ENCODE measurements at places on chromosomes 6 and 20.

DNA sequence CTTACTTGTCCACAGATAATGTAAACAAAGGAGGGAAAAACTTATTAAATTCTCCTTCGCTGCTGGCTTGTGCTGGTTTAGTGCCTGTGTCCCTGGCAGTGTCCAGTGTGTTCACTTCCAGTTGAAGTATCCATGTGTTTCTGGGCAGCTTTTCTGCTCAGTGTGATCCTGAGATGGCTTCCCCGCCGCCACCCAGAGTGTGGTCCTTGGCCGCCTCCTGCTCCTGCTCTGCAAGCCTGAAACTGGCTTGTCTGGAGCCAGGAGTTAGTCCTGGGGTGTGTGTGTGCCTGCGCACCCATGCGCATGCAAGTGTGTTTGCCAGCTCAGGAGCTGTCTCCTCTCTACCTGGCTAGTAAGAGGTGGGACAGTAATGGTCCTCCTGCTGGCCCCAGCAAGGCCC, 7.2 kb downstream of the BTBD3 start:
- H3K36me3 ChIP-seq, result no peaks in the 10 kb centered on the region
- no peak for DNase-seq
- H3K4me3 ChIP-seq, result no peak overlapping the region
- H3K27ac ChIP-seq, result no peak overlapping the region

- no peaks in the 10 kb centered on the region for H3K27me3 ChIP-seq
- H3K27ac ChIP-seq, result peak overlapping the region; percentile 71
- H3K36me3 ChIP-seq, result no peaks in the 10 kb centered on the region
- H3K4me1 ChIP-seq, result no peaks in the 10 kb centered on the region
Observed at GRCh38 chr6:169190970-169191369, 62.7 kb downstream of the THBS2 start.

- H3K4me3 ChIP-seq, result no peak overlapping the region
- H3K36me3 ChIP-seq, result no peaks in the 10 kb centered on the region
- no peak overlapping the region for H3K27ac ChIP-seq
- DNase-seq, result no peak
- H3K27me3 ChIP-seq, result no peaks in the 10 kb centered on the region
- peaks cover 7% of the 10 kb centered on the region for H3K4me1 ChIP-seq
Observed at GRCh38 chr20:6696001-6696400, 71.5 kb upstream of the BMP2 start.

DNA sequence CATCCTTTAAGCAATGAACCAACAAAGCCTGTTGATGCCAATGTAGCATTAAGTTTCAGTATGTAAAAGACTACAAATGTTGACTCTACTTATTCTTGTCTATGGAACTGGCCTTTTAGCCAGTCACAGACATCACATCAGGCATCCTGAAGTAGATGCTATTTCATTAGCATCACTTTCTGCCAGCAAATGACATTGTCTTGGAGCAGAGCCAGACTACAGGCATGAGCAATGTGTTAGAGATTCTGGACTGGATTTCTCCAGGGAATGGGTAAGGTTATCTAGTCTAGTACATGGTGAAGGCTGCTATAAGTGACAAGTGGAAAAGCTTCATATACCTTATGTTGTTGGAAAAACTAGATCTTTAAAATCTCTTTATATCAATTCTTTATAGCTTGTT, 142.9 kb downstream of the ADGRB3 start:
- peak; percentile 33 for DNase-seq
- H3K27ac ChIP-seq, result no peak overlapping the region
- H3K4me1 ChIP-seq, result no peaks in the 10 kb centered on the region
- no peaks in the 10 kb centered on the region for H3K27me3 ChIP-seq
- no peak overlapping the region for H3K4me3 ChIP-seq
- no peaks in the 10 kb centered on the region for H3K36me3 ChIP-seq

DNA sequence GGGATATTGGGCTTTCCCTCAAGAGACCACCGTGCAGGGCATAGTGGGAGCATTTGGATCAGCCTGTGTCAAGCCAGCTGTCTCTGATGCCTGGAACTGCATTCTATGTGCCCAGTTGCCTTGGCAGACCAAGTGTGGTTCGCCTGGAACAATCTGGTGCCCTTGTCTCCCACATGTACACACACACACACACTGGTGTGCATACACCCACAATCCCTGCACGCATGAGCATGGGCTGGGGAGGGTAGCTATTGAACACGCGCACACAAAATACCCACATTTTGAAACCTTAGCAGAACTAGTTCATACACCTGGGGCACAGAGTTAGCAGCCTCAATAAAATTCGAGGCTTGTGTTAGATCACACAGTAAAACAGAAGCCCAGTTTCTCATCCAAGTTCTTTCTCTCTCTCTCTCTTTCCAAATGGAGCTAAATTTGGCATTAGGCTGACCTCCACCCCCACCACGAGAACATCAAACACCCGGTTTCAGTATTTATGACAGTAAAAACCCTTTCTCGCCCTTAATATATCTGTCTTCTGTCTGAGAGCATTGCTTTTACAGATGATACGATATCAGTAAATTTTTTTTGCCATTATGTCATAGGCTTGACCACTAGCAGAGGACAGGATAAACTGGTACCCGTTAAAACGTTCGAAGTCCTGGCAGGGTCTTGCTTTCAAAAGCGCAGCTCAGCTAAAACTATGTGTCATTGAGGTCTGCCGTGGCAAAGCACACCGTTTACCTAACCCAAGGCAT, 18.2 kb upstream of the NFATC2 start:
- H3K4me3 ChIP-seq, result no peak overlapping the region
- H3K27me3 ChIP-seq, result peaks cover 21% of the 10 kb centered on the region
- H3K4me1 ChIP-seq, result peaks cover 17% of the 10 kb centered on the region
- H3K27ac ChIP-seq, result no peak overlapping the region
- no peak for DNase-seq

DNA sequence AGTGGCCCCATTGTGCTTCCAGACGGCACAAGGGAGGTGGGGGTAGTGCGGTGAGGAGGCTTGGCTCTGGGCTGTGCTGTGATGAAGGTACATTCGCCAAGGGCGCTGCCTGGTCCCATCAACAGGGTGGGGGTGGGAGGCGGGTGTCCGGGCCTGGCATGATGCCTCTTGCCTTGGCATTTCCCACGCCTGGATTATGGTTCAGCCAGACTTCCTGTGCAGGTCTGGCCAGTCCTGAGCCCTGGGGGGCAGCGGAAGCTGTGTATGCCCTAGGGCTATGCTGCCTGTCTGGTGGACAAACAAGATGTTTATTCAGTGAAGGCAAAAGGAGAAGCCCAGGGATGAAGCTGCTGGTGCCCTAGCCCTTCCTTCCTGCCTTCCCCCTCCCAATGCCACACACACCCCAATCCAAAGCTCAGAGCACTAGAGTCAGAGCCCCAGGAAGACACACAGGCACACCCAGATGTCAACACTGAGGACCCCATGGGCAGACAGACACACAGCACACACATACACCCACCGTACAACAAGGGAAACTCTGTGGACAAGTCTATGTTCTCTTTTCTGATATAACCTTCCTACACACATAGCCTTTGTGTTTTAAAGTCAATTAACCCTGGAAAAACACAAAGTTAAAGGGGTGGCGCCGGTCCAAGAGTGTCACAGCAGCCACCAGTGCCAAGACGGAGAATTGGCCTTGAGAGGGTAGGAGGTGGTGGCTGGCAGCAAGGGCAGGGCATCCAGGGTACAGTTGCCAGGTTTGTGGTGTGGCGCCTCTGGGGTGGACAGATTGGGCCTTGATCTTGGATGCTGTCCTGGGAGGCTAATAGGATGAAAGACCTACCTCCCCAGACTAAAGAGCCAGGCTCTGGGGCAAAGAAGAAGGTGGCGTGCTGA, 54.7 kb upstream of the SAYSD1 start:
- no peak overlapping the region for H3K4me3 ChIP-seq
- peak; percentile 58 for DNase-seq
- H3K27ac ChIP-seq, result no peak overlapping the region
- H3K4me1 ChIP-seq, result no peaks in the 10 kb centered on the region
- H3K36me3 ChIP-seq, result no peaks in the 10 kb centered on the region

DNA sequence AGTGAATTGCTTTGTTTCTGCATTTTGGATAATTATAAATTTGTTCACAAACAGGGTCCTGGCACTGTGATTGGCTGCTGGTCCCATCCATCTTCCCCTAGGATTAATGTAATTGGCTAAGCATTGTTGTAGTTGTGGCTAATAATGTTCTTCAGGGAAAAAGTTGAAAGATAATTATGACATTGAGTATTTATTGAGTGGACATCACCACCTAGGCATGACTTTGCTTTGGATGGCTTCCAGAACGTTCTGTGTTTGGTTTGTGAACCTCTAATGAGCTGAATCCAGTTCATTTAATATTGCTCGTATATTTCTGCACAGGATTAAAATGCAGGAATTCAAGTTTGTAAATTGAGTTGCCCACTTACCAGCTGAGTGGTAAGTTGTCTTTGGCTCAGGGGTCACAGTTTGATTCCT, 55.1 kb downstream of the ARID1B start:
- no peaks in the 10 kb centered on the region for H3K27me3 ChIP-seq
- peaks cover 13% of the 10 kb centered on the region for H3K4me1 ChIP-seq
- no peaks in the 10 kb centered on the region for H3K36me3 ChIP-seq
- H3K4me3 ChIP-seq, result no peak overlapping the region
- peak overlapping the region; percentile 19 for H3K27ac ChIP-seq
- peak; percentile 38 for DNase-seq

- no peaks in the 10 kb centered on the region for H3K27me3 ChIP-seq
- peak; percentile 46 for DNase-seq
- H3K4me1 ChIP-seq, result peaks cover 18% of the 10 kb centered on the region
- H3K36me3 ChIP-seq, result no peaks in the 10 kb centered on the region
- peak overlapping the region; percentile 85 for H3K27ac ChIP-seq
Observed at GRCh38 chr20:60254901-60255411, 296.7 kb downstream of the CDH26 start.

- H3K36me3 ChIP-seq, result no peaks in the 10 kb centered on the region
- no peaks in the 10 kb centered on the region for H3K27me3 ChIP-seq
- DNase-seq, result no peak
Observed at GRCh38 chr6:158445426-158446085, 114.3 kb upstream of the TMEM181 start.

GRCh38 chr20:34956041-34956458, 382 bp downstream of the MYH7B start:
- H3K27me3 ChIP-seq, result no peaks in the 10 kb centered on the region
- no peak for DNase-seq
- H3K27ac ChIP-seq, result peak overlapping the region; percentile 92
- no peaks in the 10 kb centered on the region for H3K4me1 ChIP-seq
- peaks cover 6% of the 10 kb centered on the region for H3K36me3 ChIP-seq

- no peaks in the 10 kb centered on the region for H3K27me3 ChIP-seq
- H3K36me3 ChIP-seq, result no peaks in the 10 kb centered on the region
- no peak for DNase-seq
- no peaks in the 10 kb centered on the region for H3K4me1 ChIP-seq
Observed at GRCh38 chr20:13510837-13511488, 127.8 kb downstream of the TASP1 start.

DNA sequence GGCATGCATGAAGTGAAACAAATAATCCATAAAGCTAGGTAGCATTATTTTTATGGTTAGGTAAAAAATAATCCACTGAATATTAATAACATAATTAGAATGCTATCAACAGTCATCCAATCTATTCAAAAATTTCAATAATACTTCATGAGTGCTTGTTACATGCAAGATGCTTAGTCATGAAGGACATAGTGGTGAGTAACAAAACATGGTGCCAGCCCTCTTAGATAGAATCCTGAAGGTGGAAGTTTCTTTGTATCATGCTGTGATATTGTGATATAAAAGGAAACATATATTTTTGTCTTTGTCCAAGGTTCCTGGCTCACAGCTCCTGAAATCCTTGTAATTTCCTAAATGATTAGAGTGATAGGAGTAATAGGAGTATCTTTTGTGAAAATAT, 14.9 kb downstream of the RCAN2 start:
- no peaks in the 10 kb centered on the region for H3K4me1 ChIP-seq
- no peak overlapping the region for H3K4me3 ChIP-seq
- no peak overlapping the region for H3K27ac ChIP-seq

- no peak for DNase-seq
- H3K4me3 ChIP-seq, result no peak overlapping the region
- no peaks in the 10 kb centered on the region for H3K27me3 ChIP-seq
- H3K36me3 ChIP-seq, result no peaks in the 10 kb centered on the region
- no peak overlapping the region for H3K27ac ChIP-seq
- H3K4me1 ChIP-seq, result no peaks in the 10 kb centered on the region
Observed at GRCh38 chr6:72048080-72048479, 161.7 kb downstream of the RIMS1 start.

- DNase-seq, result no peak
- no peak overlapping the region for H3K4me3 ChIP-seq
- H3K27me3 ChIP-seq, result no peaks in the 10 kb centered on the region
Observed at GRCh38 chr20:37505263-37506151, 15.5 kb upstream of the NNAT start.

GRCh38 chr20:32304131-32304746, 26.8 kb downstream of the KIF3B start:
- no peaks in the 10 kb centered on the region for H3K27me3 ChIP-seq
- no peak overlapping the region for H3K27ac ChIP-seq
- no peak overlapping the region for H3K4me3 ChIP-seq

DNA sequence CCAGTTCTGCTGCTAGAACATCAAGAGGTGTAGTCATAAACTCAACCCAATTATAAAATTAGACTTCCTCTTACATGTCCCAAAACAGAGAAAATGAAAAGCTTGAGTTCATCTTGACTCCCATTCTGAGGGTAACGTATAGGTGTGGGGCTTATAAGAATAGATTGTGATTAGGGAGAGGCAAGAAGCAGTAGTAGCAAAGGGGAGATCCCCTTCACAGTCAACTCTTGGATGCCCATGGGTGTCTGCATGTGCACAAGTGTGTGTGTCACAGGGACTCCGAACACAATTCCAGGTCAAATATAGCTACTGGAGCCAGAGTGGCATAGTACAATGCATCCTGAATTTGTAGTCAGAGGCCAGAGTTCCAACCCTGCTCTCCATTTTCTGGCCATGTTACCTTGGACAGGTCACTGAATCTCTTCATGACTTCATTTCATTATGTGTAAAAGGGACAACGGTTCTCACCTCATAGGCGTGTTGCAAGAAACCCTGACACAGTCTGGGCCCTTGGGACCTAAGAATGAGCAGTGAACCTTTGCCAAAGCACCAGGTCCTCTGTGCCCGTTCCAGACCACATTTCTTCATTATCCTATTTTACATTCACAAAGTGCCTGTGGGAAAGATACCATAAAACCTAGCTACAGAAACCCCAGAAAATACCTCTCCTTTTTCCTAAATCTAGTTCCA, 11.8 kb downstream of the GSTA4 start:
- no peaks in the 10 kb centered on the region for H3K27me3 ChIP-seq
- no peak overlapping the region for H3K27ac ChIP-seq
- H3K4me3 ChIP-seq, result no peak overlapping the region
- no peaks in the 10 kb centered on the region for H3K4me1 ChIP-seq

DNA sequence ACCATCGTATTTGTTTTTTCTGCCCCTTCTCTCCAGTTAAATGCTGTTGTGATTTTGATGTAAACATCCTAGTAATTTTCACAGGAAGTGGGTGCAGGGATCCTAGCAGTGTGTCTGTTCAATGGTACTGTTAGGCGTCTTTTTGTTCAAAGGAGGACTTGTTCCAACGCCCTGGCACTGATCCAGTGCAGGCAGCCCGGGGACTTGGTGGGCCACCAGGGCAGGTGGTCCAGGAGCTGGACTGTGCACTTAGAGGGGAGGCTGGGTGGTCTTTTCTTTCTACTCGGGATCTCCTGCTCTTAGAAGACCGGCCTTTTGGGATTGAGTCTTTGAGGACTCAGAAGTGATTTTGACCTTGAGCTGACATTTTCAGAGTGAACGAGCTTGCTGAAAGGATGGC, 41.1 kb upstream of the NKX2-2 start:
- no peak for DNase-seq
- H3K36me3 ChIP-seq, result no peaks in the 10 kb centered on the region
- H3K27ac ChIP-seq, result no peak overlapping the region
- H3K4me3 ChIP-seq, result no peak overlapping the region

- peaks cover 28% of the 10 kb centered on the region for H3K4me1 ChIP-seq
- H3K36me3 ChIP-seq, result no peaks in the 10 kb centered on the region
- no peak overlapping the region for H3K27ac ChIP-seq
- H3K4me3 ChIP-seq, result no peak overlapping the region
Observed at GRCh38 chr20:36101192-36101591, 53.3 kb upstream of the EPB41L1 start.

All from adrenal gland (tissue), 19 donors.